ENCODE measurements at places on chromosomes 5 and 9. TPM values are rescaled to one million over a fixed set of nuclear protein-coding genes. Genes with fewer than 3 reads are reported as not detected.
A peak's percentile ranks its signal among the peaks of the same experiment; 100 is the strongest.

LHFPL2 gene
- total RNA-seq = 36.8 TPM

SLC25A2 gene
- 0.98 TPM for total RNA-seq

LMX1B gene
- total RNA-seq = 9.2 TPM

TMEM252 gene
- not detected for total RNA-seq

GRCh38 chr5:156409834-156410233 is 82.9 kb downstream of the SGCD start:
- no peak for DNase-seq

- no peak for DNase-seq
Observed at GRCh38 chr9:114957558-114957957, 27.2 kb upstream of the TNFSF8 start.

GRCh38 chr9:137311171-137311985 is 9.3 kb upstream of the NRARP start:
- DNase-seq = peak; percentile 80

GRCh38 chr9:81118416-81118815 is 570.9 kb downstream of the TLE1 start:
- DNase-seq = no peak

GRCh38 chr9:2453106-2453505 is 168.5 kb upstream of the VLDLR start:
- no peak for DNase-seq

- no peak for DNase-seq
Observed at GRCh38 chr5:160702311-160702803, 149.7 kb downstream of the ATP10B start.

DNA sequence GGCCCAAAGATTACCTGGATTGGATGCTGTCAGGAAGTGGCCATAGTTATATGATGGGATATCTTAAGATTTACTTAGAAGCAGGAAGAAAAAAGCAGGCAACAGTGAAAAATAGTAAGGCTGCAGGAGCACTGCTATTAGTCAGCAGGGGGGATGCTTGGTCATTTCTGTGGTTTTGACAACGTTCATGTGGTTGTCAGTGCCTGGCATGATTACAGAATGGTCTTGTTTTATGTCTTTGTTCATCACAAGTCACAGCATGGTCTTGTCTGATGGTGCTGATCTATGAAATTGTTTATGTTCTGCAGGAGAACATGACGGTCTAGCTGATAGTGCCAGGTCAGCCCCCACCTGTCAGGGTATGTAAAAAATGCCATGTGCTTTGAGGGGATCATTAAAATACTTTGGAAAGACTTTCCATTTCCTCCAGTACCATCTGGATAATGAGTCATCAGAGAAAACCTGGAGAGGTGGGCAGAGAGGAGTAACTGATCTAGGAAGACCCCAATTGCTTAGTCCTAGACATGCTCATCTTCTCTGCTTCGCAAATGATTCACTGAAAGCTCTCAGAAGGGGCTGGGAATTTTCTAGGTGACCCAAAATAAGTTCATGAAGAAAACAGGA is 48.5 kb downstream of the PLGRKT start:
- no peak for DNase-seq

- no peak for DNase-seq
Observed at GRCh38 chr5:172213126-172213525, 19.2 kb downstream of the EFCAB9 start.

- DNase-seq = no peak
Observed at GRCh38 chr9:69211424-69212036, 37.5 kb downstream of the TJP2 start.

- no peak for DNase-seq
Observed at GRCh38 chr5:135458356-135458755, 6.2 kb upstream of the TIFAB start.

All from breast epithelium (tissue), 4 donors.